ENCODE measurements at places on chromosomes 1 and 21.

DNA sequence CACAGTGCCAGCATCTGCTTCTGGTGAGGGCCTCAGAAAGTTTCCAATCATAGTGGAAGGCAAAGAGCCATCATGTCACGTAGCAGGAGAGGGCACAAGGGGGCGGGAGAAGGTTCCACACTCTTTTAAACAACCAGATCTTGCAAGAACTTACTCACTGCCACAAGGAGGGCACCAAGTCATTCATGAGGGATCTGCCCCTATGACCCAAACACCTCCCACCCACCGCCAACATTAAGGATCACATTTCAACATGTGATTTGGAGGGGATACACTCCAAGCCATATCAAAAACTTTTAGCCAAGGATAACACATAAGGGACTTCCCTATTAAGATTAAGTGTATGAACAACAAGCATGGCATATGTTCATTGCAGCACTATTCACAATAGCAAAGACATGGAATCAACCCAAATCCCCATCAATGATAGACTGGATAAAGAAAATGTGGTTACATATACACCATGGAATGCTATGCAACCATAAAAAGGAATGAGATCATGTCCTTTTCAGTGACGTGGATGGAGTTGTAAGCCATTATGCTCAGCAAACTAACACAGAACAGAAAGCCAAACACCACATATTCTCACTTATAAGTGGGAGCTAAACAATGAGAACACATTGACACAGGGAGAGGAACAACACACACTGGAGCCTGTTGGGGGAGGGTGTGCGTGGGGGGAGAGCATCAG lies 19.9 kb upstream of the SLC35F3 start:
- no peak for DNase-seq

DNA sequence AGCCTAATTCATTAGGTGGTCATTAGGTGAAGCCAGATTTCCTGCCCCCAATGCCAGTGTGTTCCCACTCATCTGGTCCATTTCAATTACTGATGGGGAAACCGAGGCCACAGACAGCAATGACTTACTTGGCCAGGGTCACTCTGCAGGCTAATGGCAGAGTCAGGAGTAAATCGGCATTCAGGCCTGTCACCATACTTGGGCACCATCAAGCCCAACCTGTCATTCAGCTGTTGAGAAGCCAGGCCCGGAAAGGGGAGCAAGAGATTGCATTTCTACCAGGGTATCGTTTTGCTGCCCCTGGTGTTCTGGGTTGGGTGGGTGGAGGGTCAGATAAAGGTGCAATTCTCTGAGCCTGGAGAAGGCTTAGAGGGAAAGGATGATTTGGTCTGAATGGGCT lies 8.0 kb upstream of the TMEM61 start:
- no peak for DNase-seq

GRCh38 chr1:170114906-170115305 lies 30.9 kb upstream of the NTMT2 start:
- no peak for DNase-seq

DNA sequence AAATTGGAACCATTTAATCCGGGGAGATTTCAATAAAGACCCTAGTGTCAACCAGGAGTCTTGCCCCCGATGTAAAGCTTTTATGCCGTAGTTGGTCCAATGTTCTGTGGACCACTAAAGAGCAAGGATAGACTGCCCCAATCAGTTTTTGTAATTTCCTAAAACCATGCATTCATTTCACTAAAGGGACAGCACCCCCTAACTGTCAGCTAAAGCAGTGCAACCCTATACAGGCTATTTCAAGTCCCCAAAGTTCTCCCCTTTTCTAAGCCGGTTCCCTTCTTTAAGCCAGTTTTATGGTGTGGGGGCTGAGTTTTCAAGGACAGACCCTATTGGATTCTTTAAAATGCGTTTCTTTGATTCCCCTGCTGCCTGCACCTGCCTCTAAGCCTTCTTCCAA lies 12.7 kb upstream of the PDPN start:
- no peak for DNase-seq

- no peak for DNase-seq
Observed at GRCh38 chr1:49229555-49229954, 452.9 kb upstream of the BEND5 start.

GRCh38 chr1:167276969-167277368 lies 56.3 kb downstream of the POU2F1 start:
- DNase-seq = no peak

- no peak for DNase-seq
Observed at GRCh38 chr1:25051504-25051903, 121.4 kb upstream of the RUNX3 start.

DNA sequence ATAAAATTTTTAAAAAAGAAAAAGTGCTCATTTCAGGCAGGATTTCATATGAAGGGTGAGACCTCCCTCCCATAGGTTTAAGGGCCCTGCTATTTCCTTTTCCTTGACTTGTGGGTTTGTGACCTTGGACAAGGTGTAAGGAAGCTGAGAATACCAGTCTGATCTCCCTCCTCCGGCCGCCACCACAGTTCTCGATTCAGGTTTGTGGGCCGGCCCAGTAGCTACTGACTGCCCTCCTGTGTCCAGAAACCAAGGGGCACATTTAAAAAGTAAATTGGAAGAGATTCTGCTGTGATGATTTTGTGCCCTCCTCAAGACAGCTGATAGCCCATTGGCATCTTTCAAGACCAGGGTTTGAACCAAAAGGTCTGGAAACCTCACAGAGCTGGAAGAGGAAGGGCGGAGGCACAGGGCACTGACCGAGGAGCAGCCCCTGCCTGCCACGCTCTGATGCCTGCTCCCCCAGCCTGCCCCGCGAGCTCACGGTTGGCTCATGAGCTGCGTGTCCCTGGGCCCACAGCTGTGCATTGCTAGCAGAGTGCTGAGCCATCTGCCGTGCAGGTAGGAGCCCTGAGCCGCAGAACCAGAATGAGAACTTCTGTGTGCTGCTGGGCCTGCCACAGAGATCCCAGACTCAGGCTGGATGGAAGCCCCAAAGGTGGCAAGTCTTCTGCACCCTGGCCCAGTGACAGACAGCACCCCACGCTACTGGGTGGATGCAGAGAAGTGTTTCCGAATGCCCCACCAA lies 348.7 kb downstream of the NPHP4 start:
- no peak for DNase-seq

GRCh38 chr1:165899461-165899941 lies 72.1 kb downstream of the UCK2 start:
- no peak for DNase-seq

DNA sequence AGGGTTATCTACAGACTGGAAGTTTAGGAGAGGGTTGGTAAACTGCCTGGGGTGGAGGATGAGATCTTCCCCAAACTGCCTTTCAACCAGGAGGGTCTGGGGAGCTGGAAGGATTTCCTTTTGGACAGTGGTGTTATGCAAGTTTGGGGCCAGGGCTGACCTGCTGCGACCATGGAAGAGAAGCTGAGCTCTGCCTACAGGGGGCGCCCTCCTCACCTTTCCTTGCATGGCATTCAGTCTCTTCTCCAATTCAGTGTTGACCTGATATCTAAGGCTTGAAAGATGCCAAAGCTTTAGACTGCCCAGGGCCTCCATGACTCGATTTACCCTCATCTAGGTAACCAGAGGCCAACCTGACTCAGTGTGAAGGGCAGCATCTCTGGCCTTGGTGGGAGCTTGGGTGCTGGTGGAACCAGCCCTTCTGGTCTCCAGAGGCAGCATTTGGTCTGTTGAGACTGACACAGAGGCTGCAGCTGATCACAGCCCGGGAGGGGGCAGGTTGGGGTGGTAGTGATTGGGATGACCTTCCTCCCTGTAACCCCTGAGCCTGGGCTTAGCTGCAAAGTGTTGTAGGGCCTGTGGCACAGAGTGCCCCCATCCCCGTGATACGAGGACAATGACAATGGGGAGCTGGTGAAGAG lies 170.0 kb downstream of the GRIK3 start:
- DNase-seq = no peak

DNA sequence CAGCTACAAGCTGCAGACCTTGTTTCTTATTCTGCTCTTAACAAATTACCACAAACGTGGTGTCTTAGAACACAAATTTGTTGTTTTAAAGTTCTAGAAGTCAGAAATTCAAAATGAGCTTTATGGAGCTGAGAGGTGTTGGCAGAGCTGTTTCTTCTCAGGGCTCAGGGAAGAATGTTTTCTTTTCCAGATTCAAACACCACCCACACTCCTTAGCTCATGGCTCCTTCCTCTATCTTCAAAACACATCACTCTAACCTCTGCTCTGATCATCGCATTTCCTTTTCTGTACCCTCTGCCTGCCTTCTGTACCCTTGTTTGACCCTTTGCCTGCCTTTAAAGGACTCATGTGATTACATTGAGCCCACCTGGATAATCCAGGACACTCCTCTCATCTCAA lies 26.9 kb upstream of the ITLN1 start:
- DNase-seq = no peak

GRCh38 chr1:194084755-194085154 lies 898.3 kb upstream of the B3GALT2 start:
- DNase-seq = no peak

All from sigmoid colon (tissue), 7 donors.